DMS 273 treated with DMSO at 0.1 percent for 48 hours (cell line): ENCODE measurements at places on chromosomes 6 and 20.

DNA sequence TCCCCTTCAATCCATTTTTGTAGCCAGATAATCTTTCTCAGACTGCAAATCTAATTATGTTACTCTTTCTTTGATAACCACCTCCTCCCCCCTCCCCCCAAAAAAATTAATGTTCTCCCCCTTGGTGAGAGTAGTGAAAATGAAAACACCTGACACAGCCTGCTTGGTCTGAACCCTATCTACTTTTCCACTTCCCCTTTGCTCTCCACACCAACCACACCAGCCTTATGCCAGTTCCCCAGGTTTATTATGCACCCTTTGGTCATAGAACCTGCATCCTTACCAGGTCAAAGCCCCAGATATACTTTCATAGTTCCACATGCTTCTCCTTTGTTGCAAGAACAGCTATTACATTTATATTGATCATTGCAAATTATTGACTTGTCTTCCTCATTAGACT, 19.4 kb downstream of the PFDN4 start:
- no peak for DNase-seq

DNA sequence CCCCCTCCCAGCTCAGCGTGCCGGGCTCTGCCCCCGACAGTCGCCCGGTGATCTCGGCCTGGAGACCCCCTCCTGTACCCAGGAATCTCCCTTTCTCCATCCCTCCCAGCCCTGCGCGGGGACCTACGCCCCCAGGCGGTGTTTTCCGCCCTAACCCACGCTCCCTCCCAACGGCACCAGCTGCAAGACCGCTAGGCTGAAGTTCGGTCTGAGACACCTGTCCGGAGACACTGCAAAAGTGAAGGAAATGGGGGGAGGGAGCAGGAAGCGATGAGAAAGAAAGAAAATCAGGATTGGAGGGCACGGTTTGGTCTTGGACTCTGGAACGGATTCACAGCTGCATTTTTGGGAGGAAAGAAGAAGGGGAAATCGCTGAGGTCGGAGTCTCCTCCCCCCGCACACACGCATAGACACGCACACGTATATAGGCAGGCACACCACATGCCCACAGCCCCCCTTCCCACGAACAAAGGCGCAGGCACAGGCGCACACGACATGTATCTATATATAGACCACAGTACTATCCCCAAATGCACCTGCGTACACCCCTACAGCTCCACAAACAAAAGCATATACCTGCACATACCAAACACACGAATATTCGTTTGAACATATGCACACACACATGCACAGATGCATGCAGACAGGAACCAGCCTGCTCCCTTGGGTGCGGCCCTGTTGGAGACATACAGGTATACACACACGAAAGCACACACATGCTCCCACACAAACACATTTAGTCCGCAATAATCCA, 1.0 kb downstream of the SLC32A1 start:
- no peak for DNase-seq

DNA sequence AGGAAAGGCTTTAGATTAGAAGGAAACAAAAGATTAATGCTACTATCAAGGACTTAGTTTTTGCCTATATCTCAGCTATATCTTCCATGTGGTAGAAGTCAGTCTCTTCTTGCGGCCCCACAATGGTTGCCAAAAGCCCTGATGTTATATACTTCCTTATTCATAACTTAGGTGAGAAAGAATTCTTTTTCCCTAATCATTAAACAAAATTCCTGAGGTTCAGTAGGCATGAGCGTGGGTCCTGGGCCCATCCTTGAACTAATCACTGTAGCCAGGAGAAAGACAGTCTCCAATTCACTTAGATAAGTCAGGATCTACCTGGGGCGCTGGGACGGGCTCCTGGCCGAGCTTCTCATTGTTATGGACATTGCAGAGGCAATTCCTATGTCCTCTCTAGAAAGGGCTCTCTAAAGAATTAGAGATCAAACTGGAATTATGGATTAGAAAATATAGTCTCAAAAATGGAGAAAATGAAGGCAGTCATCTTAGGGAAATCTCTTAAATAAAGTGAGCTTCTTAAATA, 134.3 kb downstream of the KIF6 start:
- no peak for DNase-seq

- no peak for DNase-seq
Measured at GRCh38 chr6:118725944-118726343, 74.6 kb upstream of the CEP85L start.

- DNase-seq, result no peak
Measured at GRCh38 chr6:113423956-113424355, 433.2 kb upstream of the MARCKS start.

GRCh38 chr6:169990095-169991030, 238.9 kb downstream of the ERMARD start:
- no peak for DNase-seq

- DNase-seq, result no peak
Measured at GRCh38 chr6:117555262-117555849, 47.0 kb downstream of the GOPC start.

- no peak for DNase-seq
Measured at GRCh38 chr6:130120731-130121130, 102.0 kb downstream of the SAMD3 start.

GRCh38 chr6:168671028-168671862, 230.3 kb downstream of the SMOC2 start:
- DNase-seq, result no peak

DNA sequence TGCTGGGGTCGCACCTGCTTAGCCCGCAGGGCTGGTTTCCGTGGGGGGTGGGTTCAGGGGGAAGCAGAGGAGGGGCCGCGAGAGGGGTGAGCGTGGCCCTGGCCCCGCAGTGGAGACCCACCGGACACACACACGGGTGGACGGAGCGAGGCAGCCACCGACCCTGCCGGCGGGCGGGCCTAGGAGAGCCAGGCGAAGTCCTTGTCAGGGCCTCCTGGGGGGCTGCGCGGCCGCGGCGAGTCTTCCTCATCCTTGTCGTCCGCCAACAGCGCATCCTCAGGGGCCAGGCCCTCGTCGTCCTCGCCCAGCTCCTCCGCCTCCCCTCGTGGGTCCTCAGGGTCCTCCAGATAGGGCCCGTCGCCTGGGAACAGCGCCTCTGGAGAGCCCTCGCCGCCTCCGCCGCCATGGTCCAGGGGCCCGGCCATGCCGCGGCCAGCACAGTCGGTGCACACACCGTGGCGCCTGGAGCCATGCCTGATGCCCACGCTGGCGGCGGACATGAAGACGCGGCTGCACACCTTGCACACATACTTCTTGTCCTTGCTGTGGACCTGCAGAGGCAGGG, 7.3 kb downstream of the SLC2A4RG start:
- no peak for DNase-seq

DNA sequence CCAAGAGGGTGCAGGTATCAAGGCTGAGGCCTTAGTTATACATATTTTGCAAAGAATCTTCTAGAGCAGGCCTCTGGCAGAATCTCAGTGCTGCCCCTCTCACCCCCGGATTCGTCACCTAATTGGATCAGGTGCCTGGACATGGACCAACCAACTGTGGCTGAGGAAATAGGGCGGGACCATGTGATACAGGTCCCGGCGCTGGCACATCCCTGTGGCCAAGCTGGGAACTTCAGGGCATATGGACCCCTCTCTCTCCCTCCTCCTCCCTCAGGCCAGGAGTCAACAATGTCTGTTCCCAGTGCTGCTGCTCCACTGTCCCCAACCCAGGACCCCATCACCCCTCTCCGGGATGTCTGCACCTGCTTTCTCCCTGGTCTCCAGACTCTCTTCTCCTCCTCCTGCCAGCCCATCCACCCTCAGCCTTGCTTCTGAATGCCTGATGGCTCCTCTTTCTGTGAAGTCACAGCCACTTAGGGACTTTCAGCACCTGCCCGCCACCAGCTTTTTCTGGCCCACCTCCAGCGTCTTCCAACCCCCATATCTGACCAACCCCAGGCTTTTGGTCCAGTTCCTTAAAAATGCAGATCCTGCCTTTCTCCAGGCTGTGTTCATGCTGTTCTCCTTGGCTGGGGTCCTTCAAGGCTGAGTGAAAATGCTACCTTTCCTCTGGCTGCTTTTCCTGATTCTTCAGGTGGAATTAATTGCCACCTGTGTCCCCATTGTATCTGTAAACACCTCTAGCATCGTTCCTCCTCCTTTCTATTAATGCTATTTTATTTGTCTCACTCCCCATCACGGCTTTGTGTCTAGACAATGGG, 19.0 kb upstream of the MLN start:
- DNase-seq, result peak; percentile 63

DNA sequence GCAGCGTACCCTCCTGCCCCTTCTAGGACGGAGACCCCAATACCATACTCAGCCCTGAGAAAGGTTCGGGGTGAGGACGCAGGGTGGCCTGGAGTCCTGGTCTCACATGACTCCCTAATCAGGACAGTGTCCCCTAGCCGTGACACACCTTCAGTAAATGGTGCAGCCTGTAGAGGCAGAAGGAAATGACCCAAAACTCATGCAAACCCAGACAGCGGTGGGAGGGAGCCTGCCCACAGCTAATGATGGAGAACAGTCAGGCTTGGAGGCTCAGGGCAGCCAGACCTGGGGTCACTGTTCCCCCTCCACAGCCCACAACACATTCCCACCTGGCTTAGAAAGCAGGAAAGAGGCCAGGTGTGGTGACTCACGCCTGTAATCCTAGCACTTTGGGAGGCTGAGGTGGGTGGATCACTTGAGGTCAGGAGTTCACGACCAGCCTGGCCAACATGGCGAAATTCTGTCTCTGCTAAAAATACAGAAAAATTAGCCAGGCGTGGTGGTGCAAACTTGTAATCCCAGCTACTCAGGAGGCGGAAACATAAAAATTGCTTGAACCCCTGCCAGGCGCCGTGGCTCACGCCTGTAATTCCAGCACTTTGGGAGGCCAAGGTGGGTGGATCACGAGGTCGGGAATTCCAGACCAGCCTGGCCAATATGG, 8.8 kb upstream of the HMGA1 start:
- no peak for DNase-seq

DNA sequence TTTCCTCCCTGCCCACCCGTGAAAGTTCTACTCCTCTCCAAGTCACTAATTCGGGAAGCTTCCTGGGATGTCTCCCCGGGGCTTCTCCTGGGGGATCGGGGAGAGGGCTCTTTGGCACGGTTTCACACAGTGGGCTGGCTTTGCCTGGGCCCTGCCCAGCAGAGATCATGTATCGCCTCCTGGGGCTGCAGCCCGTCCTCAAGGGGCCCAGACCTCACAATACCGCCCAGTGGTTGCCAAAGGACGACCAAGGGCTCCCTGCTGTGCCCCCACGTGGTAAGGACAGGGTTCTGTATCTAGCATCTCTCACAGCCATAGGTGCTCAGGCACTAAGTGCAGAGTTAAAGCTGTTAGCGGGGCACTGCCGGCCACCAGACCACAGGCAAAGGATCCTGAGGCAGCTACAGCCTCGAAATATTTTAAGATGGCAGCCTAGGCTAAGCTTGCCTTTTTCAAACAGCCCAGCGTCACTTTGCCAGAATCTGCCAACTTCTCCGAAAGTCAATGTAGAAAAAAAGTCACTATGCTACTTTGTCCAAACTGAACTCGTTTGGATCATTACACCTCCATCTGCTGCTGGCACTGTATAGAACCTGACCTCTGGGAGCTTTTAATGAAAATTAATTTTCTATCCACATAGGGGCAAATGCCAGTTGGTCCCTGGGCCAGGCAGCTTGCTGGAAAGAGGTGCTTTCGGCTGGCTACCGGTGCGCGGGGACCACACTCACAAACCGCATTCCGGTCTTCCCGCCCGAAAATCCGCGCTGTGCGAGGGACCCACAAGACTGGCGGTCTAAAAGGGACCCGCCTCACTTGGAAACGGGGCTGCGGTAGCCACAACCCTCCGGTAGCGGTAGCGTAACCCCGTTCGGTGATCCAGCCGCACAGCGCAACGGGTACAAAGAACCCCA, 1.3 kb upstream of the NNAT start:
- peak; percentile 74 for DNase-seq

DNA sequence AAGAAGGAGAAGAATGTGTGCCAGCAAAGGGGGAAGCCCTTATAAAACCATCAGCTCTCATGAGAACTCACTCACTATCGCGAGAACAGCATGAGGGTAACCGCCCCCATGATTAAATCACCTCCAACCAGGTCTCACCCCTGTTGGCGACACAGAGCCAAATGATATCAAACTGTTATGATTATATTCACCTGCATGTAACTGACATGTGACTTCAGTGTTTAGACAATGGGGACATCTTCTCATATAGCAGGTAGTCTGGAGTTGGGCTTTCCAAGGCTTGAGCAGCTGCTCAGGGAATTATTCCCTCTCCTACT, 115.2 kb downstream of the SASH1 start:
- no peak for DNase-seq
